HepG2 (cell line): ENCODE measurements at places on chromosomes 13 and 19.
A peak's percentile ranks its signal among the peaks of the same experiment; 100 is the strongest.

DNA sequence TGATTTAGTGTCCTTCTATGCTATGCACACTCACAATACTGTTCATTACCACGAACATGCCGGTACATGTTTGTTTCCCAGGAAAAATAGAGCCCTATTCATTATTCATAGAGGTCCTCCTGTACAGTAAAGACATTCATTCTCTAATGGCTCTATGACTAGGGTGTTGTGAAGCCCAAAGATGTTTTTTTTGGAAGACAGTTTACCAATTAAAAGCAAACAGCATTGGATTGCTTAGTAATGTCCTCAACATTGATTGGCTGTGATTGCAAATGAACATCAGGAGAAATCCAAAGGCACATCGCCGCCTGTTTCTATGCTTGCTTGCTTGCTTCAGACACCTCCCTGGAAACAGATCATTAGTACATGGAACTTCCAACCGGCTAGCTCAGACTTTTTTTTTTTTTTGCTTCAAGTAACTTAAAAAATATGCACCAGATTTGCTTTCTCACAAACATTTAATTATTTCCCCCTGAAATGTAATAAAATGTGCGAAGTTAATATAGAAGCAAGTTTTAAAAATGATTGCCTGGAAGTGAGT, 8.8 kb upstream of the GPC6 start:
- peak; percentile 32 for DNase-seq

DNA sequence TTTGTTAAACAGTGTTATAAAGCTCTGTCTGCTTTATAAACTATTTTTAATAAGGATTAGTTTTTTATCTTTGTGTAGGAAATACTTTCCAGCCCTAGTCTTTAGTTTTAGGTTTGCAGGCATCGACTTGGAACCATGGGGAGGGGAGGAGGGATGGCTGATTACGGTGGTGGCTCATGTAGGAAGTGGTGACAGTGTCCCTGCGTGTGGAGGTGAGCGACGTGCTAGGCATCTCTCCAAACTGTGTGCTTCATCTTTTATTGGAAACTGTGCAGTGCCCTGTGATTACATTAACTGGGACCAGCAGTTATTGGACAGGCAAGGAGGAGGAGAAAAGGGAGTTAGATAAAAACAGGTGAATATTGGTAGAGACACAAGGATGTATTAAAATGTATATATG, 203.8 kb downstream of the ATP8A2 start:
- DNase-seq: no peak

- DNase-seq: no peak
These were observed 19.9 kb downstream of the KDM4B start for GRCh38 chr19:4988770-4989251.

GRCh38 chr13:53170910-53171309, 142.3 kb downstream of the OLFM4 start:
- no peak for DNase-seq

DNA sequence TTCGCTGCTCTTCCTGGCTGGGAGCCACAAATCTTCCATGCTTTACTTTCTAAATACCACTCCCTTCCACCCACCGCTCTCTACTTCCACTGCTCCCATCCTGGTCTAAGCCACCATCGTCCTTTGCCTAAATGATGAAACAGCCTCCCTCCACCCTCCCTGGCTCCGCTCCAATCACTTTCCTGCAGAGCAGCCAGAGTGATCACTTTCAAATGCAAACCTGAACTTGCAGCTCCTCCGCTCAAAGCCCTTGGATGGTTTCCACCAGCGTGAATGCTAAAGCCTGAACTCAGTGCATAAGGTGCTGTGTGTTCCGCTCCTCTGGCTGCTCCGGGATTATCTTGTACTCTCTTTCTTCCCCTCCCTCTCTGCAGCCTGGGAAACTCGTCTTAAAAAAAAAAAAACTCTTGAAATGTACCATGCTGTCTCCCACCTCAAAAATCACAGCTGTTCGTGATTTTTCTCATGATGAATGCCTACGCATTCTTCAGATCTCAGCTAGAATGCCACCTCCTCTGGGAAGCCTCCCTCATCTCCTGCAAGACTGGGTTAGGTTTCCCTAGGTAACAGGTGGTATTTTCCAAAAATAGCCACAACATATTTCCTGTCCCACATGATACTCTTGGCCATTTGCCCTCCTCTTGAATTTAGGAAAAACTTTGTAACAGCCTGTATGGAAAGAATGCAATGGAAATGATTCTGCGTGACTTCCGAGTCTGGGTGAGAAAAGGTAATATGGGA, 3.7 kb upstream of the SIN3B start:
- no peak for DNase-seq

DNA sequence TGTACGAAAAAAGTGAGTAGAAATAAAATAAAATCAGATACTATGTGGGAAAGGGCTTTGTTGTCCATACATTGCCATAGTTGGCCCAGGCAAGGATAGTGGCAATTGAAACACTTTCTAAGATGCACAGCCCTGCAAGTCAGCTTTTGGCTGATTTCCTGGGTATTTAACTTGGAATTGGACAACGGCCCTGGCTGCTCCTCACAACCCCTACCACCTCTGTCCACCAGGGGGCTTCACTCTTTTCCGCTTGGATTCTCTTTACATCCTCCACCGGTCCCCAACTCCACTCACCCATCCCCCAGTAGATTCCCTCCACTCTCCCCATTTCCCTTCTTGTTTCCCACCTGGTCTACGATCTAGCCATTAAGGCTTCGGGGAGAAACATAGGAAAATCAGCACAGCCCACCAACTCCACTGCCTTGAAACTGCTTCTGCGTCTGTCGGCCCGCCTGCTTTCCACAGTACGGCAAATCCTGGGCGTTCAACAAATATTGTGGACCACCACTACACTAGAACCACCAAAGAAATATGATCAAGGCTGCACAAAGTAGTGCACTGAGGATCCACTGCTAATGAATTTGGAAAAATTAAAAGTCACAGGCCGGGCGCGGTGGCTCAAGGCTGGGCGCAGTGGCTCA, 48.6 kb upstream of the GTF3A start:
- DNase-seq: peak; percentile 47
